ENCODE measurements at places on chromosomes 2 and 18. TPM values are rescaled to one million over a fixed set of nuclear protein-coding genes. Genes with fewer than 3 reads are reported as not detected.

The LCT gene
- total RNA-seq = 0.11 TPM

The ADRA2B gene
- total RNA-seq = 2.3 TPM

The TUBA4B gene
- not detected for total RNA-seq

The CTAGE1 gene
- not detected for total RNA-seq

The TWIST2 gene
- total RNA-seq = not detected

The CYP27C1 gene
- total RNA-seq = 4.4 TPM

The POTEJ gene
- not detected for total RNA-seq

The C2orf49 gene
- 43.4 TPM for total RNA-seq

The SALL3 gene
- 5.0 TPM for total RNA-seq

The CYRIA gene
- 2.5 TPM for total RNA-seq

The TUBB8B gene
- not detected for total RNA-seq

The HOXD13 gene
- total RNA-seq = 0.35 TPM

The SLC14A1 gene
- total RNA-seq = not detected

The GCKR gene
- 1.8 TPM for total RNA-seq

The LAMA1 gene
- total RNA-seq = 164 TPM

The TMEM131 gene
- 36.7 TPM for total RNA-seq

The UGT1A4 gene
- total RNA-seq = not detected

The TANC1 gene
- 9.5 TPM for total RNA-seq

The FBLN7 gene
- total RNA-seq = 3.6 TPM

The CRYBA2 gene
- total RNA-seq = 1.3 TPM

The STAT4 gene
- total RNA-seq = 3.2 TPM

The CRYGC gene
- not detected for total RNA-seq

The CDH2 gene
- total RNA-seq = 486 TPM

The ABCG5 gene
- not detected for total RNA-seq

The TM4SF20 gene
- total RNA-seq = not detected

The ACMSD gene
- total RNA-seq = not detected

The COLEC12 gene
- total RNA-seq = 97.7 TPM

The LIMS4 gene
- total RNA-seq = not detected

The C2orf78 gene
- total RNA-seq = not detected
